NCI-H2081 treated with DMSO at 0.1 percent for 48 hours (cell line): ENCODE measurements at places on chromosomes 2 and 18.

DNA sequence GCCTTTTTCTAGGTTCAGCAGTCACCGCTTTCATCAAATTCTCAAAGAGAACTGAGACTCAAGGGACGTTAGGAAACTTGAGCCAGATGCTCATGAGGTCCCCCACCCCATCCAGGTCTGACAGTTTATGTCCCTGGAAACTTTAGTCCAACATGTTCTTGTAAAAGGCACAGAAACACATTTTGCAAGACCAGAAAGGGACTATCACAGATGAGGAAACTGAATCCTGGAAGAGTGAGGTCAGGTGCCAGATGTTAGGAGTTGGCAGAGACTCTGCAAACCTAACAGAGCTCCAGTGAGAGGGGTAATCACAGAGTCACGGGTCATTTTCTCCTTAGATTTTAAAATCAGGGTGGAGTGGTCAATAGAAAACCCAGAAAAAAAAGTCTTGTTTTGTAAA is 76.6 kb downstream of the RDH14 start:
- DNase-seq, result no peak

- no peak for DNase-seq
These were observed 31.9 kb downstream of the PTPN18 start for GRCh38 chr2:130387804-130388203.

GRCh38 chr2:72007402-72007801 is 140.3 kb downstream of the CYP26B1 start:
- DNase-seq, result no peak

DNA sequence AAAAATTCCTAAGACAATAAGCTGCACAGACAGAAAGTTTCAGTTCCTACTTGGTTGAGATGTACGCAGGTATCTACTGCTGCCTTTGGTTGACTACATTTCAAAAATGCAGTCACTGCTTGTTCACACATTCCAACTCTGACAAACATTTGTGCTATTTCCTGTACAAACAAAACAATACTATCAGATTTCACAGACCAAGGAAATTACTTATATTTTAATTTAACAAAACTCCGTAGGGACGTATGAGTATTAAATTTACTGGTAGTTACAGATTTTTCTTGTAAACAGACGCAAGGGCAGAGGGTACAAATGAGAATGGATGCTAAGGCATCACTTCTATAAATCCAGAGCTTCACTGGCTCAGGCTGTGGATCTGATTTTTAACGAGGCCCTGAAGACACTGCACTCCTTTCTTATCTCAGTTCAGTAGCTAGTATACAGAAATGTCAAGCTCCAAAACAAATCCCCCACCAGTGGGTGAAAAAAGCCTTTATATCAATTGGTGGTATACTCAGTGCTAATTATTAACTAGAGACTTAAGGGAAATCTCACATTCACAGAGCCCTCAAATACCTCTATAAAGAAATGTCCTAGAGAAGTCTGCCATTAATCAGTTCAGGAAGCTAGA is 31.7 kb upstream of the TTC32 start:
- no peak for DNase-seq

DNA sequence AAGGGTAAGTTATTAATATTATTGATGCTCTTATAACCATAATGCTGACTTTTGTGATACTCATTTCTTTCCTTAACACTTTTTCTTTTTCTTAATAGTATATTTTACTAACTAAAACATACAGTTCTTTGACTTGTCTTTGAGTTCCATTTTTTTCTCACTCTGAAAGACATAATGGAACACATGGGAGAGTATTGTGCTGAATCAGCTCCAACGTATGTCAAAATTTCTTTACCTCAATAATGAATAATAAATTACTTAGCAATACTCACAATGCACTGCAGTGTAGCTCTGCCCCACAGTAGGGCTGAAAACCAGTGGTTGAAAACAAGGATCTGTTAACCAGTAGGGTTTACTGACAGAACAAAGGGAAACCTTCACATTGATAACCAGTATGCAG is 40.7 kb downstream of the ACVR1 start:
- no peak for DNase-seq

DNA sequence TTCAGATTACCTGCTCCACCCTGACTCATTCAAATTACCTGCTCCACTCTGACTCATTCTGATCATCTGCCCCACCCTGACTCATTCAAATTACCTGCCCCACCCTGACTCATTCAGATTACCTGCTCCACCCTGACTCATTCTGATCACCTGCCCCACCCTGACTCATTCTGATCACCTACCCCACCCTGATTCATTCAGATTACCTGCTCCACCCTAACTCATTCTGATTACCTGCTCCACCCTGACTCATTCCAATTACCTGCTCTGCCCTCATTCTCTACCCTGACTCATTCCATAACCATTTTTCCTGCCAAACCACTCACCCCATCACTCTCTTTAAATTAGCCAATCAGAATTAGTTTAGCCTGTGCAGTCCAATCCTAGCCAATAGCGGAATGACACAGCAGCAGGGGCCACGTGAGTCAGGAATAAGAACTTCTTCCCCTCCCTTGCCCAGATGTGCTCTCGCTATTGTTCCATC is 26.2 kb downstream of the CFAP53 start:
- DNase-seq, result no peak

GRCh38 chr18:63091671-63092364 is 227.8 kb downstream of the BCL2 start:
- no peak for DNase-seq

GRCh38 chr2:17442334-17442733 is 75.9 kb downstream of the RAD51AP2 start:
- no peak for DNase-seq

- no peak for DNase-seq
These were observed 73.1 kb downstream of the DNAH7 start for GRCh38 chr2:195995499-195995898.

DNA sequence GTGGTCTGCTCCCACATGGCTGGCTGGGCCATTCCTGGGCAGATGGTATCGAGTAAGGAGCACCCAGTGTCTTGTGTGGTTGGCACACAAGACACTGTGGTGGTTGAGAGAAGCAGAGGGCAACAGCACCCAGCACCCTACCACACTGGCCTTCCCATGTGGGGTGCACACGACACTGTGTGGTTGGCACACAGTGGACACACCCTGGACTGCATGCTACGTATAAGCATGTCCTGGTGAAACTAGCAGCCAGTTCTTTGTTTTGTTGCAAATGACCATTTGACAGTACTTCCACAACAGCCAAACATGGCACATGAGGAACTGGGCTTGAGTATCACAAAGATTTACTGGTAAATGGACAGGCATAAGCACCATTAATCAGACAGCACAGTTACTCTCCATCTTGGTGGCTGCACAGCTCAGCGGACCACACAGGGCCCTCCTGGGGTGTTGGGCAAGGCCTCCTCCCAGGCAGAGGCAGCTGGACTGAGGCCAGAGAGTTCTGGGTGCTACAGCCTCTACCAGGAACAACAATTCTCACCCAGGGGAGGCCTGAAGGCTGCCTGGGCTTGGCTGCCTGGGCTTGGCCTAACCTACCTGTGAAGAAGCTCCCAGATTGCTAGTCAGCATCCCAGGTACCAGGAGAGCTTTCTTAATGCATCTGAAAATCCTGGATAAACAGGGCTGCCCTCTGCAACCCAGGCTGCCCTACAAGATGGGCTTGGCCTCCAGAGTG is 59.3 kb upstream of the ALPP start:
- DNase-seq, result no peak

- no peak for DNase-seq
These were observed 110.9 kb downstream of the SS18 start for GRCh38 chr18:25979369-25980040.

GRCh38 chr18:53799134-53799533 is 425.3 kb downstream of the MBD2 start:
- DNase-seq, result no peak

DNA sequence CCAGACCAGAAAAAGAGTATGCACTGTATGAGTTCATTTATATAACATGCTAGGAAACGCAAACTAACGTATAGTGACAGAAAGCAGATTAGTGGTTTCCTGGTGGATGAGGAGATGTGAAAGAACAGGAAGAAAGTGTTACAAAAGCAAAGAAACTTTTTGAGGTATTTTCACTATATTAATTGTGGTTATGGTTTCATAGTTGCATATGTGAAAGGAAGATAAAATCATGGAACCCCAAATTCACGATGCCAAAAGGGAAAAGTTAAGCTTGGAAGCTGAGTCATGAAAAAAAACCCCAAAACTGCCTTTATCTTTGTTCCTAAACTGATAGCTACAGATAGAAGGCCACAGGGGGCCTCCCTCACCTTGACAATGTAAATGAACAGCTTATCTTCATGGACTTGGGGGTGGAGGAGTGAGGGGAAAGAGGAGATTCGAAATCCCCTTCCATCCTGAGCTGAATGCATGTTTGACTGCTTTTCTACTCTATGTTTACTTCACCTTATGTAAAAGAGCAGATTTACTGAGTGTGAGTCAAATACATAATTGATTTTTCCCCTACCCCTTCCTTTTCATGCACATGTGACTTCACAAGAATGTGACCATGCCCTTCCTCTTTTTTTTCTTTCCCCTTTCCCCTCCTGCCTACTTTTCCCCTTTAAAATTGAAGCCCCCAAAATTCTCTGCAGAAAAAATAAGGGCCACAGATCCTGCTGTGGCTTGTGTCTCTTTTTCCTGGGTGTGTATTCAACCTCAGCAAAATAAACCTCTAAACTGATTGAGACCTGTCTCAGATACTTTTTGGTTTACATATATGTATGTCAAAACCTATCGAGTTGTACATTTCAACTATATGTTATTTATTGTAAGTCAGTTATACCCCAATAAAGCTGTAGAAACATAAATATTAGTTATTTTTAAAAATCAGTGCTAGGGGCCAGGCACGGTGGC is 100.1 kb upstream of the TLK1 start:
- DNase-seq, result no peak

DNA sequence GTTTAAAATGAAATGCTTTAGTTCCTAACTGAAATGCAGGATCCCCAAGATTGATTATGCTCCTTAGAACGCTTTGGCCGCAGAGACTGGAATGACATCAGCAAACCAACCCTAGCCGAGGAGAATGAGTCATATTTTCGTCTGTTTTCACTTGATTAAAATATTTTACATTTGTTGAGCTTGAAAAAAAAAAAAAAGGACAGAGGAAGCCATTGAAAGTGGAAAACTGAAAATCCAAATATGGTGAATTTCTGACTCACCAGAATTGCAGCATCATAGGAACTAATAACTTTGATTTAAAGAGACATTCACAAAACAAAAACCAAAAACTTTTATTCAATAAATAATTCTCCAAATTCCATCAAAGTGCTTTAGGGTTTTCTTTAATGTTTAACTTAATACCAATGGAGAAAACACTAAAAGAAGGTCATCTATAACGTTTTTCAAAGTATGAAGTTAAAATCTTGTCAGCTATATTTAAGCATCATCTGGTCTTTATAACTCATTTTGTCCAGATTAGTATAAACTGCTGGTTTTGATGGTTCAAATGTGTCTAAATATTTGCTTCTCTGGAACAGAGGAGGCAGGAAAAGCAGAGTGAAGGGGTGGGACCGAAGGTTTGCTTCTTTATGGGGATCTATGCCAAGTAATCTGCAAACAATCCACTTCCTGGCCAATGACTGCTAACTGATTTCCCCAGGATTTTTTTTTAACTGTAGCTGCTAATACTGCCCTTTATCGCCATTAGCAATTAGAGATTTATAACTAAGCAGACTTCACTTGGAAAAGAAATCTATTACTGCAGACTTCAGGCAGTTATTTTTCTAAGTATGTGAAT is 30.9 kb upstream of the COL5A2 start:
- DNase-seq, result no peak

GRCh38 chr2:54750040-54750439 is 26.6 kb downstream of the EML6 start:
- no peak for DNase-seq

DNA sequence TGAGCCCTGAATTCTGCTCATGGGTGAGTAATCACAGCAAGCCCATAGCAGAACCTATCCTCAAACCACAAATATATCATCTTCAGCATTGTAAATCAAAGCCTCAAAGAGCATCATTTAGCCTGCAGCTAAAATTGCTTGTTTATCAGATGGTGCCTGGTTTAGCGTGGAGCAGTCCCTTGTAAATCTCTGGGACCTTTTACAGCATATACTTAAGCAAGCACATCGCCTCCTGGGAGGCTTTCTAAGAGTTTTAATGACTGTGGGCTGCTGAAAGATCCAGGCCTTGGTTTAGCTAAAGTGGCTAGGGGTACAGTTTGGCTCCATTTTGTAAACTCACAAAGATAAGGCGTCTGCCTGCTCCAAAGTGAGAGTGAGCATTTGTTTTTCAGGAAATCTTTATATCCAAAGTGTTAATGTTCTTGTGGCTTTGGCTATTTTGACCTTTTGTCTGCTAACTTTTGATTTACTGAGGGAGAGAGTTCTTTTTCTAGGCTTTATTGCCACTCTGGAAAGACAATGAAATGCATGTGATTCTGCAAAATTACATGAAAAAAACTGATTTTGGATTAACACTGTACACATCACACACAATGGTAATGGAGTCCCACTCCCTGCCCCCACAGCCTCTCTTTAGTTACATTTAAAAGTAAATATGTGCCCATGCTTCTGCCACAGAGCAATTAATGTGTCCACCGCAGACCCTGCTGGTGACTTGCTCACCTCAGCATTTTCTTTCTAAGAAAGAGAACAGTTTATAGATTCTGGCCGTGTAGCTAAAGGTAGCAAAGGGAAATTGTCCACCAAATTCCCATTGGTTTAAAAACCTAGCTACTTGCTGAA is 194.8 kb downstream of the LNPK start:
- no peak for DNase-seq

DNA sequence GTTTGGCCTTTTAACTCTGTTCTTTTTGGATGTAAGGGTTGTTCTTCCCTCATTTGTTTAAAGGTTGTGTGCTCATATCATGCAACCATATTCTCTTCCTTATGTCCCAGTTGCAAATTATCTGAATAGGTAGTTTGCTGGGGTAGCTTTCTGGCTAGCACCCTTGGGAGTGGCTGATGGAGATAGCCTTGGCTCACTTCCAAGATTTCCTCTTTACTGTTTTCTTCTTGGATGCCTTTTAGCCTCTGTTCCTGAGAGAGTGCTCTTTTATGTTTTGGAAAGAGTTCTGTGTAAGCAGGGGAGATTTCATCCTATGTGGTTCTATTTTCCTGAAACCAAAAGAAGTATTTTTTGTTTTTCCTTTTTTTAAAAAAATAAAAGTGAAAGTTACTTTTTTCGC is 25.4 kb downstream of the USP14 start:
- no peak for DNase-seq

DNA sequence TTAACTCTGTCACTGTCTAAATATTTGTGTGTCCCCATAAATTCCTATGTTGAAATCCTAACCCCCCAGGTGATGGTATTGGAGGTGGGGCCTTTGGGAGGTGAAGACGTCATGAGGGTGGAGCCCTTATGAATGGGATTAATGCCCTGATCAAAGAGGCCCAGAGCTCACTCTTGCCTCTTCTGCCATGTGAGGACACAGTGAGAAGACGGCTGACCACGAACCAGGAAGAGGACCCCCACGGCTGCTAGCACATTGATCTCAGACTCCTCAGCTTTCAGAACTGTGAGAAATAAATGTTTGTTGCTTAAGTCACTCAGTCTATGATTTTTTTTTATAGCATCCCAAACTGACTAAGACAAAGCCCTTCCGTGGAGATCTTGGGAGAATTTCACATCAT is 71.2 kb downstream of the BCL2L11 start:
- no peak for DNase-seq
